Activated naive CD4-positive, alpha-beta T cell (primary cell): ENCODE measurements at places on chromosomes 16 and 17.

GRCh38 chr16:57588831-57589230 is 39.6 kb upstream of the ADGRG1 start:
- no peak for DNase-seq

- DNase-seq = no peak
These were observed 503 bp upstream of the TBX4 start for GRCh38 chr17:61451538-61452300.

DNA sequence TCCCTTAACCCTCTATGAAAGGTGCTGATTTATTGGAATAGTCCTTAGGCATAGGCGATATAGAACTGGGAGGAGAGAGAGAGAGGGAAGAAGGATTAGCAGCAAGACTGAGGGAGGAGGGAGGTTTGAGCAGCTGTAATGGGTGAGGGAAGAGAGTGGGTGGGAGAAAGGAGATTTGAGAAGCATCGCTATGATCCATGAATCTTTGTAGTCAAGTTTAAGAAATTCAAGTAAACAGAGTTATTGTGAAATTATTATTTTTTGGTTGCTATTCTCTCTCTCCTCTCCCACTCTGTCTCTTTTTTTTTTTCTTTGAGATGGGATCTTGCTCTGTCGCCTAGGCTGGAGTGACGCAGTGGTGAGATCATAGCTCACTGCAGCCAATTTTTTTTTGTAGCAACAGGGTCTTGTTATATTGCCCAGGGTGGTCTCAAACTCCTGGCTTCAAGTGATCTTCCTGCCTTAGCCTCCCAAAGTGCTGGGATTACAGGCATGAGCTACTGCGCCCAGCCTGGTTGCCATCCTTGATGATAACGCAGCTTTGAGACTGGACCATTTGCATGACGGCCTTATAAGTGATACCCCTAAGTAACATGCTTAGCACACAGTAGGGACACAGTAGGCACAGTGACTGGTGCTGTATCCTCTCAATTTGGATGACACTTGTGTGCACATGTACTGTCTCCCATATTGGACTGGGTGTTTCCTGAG is 21.0 kb upstream of the TNS4 start:
- DNase-seq = no peak

- DNase-seq = no peak
These were observed 108.7 kb downstream of the ZFHX3 start for GRCh38 chr16:72939247-72939646.

- no peak for DNase-seq
These were observed 5.9 kb upstream of the SDK2 start for GRCh38 chr17:73650140-73650539.

- no peak for DNase-seq
These were observed 19.7 kb downstream of the CYB5B start for GRCh38 chr16:69443927-69444631.

DNA sequence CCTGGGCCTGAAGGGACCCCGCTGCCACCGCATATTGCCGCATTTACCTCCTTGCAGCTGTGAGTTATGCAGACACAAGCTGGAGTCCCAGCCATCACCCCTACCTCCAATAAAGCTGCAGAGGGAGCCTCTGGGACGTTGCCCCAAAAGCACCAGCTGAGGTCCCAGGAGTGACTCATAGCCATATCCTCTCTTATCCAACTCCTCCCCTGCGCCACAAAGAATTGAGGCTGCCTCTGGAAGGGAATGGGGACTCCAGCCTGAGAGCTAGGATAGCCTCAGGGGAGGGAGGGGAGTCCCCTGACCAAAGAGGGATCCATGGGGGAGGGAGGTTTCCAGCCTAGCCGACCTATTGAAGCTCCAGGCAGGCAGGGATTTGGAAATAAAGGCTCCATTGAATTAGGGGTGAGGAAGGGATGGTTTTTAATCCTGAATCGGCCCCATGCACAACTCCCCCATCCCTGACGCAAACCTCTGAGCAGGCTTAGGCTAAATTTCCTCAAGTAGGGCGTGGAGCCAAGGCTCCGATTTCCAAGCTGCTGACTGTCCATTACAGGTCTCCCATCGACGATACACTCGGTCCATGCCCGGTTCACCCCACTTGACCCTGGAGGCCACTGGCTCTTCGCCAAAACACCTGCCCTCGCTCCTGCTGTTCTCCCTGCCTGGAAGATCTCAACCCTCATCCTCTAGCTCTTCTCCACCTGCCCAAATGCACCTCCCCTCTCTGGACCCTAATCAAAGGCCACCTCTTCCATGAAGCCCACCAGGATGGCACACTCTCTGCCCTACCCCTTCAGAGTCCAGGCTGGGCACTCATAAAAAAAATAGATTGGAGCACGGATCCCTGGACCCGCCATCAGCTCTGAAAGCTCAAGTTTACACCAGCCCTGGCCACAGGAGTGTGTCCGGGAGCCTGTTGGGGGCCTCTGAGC is 27.5 kb downstream of the PIMREG start:
- DNase-seq = no peak

DNA sequence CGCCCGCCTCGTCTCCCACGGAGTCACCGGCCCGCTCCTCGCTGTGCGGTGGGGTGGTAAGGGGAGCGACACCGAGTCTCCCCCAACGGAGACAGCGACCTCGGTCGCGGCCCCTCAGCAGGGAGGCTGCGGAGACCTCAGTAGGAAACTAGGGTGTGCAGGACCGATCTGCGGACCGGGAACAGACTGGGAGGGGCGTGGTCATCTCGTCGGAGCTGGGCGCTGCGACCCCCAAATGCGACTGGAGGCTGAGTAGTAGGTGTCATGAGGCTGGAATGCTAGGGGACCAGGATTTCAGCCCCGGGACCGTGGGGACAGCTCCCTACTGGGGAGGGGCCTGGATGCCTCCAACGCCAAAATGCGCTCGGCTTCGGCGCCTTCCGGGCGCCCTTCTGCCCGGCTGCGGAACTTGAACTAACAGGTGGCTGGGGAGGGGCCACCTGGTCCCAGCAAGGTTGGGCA is 1.3 kb downstream of the CACNG4 start:
- DNase-seq = no peak

GRCh38 chr16:69893106-69893505 is 58.0 kb upstream of the CLEC18A start:
- no peak for DNase-seq

DNA sequence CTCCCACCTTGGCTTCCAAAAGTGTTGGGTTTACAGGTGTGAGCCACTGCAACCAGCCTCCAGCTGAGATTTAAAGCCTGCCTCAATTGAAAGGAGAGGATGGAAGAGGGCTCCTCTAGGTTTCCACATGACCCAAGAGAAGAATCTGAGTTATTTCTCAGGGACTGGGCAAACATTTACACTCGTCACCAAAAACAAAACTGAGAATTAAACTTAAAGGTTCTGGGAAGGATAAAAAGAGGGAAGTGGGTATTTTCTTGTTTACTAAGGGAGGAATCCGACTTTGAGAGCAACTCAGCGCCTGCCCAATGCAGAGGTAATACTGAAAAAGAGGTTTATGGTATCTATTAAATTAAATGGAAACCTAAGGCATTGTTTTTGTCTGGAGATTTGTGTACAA is 13.3 kb downstream of the HOXB1 start:
- no peak for DNase-seq

DNA sequence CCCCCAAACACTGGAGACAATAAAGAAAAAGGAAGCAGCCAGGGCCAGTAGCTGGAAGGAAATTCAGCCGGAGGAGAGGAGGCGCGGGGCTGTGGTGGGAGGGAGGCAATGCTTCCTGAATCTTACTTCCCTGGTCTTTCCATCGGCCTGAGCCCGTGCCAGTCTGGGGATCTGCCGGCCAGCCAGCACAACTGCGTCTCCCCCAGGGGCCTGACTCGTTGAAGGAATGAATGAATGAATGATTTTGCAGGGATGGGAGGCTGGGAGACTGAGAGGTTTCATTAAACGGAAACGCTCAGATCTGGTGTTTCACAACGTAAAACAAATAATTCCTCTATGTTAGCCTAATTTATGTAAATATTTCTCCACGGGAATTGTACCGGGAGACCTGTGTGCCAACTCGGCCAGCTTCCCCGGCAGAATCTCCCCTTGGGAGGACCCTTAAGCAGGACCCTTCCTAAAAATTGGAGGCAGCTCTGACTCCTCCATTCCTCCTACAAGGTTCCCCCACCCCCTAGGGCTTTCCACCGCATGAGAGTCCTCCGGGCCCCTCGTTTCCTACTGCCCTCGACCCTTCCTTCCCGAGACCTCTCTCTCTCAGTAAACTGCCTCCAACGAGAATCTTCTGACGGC is 1.3 kb upstream of the BAIAP2 start:
- no peak for DNase-seq

DNA sequence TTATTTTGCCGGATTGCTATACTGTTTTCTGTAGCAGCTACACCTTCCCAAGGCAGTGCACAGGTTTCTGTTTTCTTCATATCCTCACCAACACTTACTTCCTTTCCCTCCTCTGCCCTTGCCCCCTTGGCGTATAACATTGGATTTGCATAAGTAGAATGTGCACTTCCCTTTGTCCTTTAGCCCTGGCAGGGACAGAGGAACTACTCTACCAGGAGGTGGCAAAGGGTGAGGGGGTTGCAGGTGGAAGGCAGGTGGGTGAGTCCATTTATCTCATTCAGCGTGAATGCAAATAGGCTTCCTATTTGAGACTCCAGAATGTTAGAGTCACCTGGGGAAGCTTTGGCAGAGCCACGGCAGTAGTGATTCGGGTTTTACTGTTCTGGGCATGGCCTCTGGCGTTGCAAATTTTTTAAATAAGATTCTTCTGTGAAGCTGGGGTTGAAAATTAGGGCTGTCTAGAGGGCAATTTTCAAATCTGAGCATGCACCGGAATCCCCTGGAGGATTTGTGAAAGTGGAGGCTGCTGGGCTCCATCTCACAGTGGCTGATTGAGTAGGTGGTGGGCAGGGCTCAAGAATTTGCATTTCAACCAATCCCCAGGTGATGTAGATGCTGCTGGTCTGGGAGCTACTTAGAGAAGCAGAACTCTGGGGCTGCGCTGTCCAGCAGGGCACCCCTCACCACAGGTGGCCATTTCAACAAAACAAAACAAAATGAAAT is 84.7 kb downstream of the PLCG2 start:
- no peak for DNase-seq

GRCh38 chr16:75294773-75295459 is 43.5 kb upstream of the BCAR1 start:
- no peak for DNase-seq

DNA sequence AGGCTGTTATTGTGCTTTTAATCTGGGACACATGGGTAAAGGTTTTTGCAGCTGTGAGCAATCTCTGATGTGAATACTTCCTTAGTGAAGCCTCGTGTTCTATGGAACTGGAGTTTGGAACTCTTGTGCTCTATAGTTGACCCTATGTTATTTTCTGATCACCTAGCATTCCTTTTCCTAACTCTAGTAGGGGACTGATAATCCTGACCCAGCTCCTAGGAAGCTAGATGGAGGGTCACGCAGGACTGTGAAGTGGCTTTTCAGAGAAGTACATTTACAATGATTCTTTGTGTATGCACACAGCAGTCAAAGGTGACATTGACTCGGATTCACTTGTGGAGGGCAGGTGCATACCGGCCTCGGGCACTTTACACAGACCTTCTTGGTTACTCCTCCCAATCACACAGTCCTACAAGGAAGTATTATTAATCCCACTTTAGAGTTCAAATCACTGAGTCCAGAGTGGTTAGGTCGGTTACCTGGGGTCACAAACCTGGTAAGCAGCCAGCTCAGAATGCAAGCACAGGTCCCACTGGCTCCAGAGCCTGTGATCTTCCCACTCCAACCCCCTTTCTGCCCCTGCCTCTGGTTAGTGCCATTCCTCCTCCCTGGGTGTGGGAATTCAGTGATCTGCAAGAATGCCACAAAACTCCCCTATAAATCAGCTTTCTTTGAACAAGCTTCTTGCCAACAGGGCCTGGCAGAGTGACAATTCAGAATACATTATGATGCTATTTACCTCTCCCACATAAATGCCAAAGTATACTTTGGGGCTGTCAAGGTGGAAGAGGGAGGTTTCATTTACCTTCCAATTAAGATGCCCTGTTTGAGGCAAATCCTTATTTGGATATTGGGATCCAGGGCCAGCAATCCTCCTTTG is 7.1 kb downstream of the CHD9NB start:
- no peak for DNase-seq
